ENCODE measurements at places on chromosomes 1 and 21.

DNA sequence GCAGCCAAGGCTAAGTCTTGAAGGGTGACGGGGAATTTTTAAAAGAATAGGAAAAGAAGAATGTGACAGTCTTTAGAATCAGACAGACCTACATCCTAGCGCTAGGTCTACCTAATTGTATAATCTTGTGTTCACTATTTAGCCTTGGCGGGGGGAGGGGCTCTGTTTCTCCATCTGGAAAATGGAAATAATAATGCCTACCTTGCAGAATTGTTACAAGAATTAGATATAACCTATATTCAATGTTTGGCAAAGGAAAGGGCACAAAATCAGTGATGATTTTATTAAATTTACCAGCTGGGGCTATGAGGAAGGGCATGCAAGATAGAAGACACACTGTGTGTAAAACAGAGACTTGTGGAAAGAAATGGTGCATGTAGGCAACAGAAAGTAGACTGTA lies 154.8 kb downstream of the ZBTB18 start:
- no peak for DNase-seq

GRCh38 chr1:166133276-166133841 lies 33.4 kb downstream of the FAM78B start:
- DNase-seq = no peak

DNA sequence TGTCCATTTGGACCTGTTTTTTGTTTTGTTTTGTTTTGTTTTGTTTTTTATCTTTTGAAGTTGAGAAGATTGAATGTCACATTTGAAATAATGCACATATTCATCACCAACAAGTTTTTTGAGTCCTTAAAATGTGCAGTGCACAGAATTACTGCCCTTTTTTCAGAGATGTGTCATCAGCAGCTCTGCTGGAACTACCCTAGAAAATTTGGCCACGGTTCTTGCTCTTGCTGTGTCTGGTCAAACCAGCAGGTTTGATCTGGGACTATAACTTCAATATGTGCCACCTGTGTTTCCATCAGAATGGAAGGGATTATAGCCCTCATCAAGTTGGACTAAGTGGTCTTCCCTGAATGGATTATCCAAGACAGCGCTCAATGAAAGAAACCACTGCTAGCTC lies 24.1 kb upstream of the CNN3 start:
- DNase-seq = no peak

GRCh38 chr1:14724246-14724645 lies 125.8 kb downstream of the KAZN start:
- no peak for DNase-seq

DNA sequence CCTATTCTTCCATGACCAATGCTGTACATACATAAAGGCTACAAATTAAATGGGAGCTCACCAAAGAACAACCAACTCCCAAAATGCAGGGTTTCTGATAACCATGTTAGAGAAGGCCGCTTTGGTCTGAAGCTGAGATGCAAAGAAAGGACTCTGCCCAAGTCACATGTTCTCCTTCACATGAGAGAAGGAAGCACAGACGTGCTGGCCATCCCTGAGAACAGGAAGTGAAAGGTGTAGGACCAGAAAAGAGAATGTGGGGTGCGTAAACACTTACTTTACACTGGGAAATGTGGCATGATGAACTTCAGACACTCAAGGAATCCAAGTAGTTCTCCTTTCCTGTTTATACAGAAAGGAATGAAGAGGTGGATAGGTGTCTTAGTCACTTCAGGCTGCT lies 31.7 kb upstream of the TADA1 start:
- no peak for DNase-seq

GRCh38 chr1:3505161-3505560 lies 50.7 kb downstream of the ARHGEF16 start:
- DNase-seq = no peak

DNA sequence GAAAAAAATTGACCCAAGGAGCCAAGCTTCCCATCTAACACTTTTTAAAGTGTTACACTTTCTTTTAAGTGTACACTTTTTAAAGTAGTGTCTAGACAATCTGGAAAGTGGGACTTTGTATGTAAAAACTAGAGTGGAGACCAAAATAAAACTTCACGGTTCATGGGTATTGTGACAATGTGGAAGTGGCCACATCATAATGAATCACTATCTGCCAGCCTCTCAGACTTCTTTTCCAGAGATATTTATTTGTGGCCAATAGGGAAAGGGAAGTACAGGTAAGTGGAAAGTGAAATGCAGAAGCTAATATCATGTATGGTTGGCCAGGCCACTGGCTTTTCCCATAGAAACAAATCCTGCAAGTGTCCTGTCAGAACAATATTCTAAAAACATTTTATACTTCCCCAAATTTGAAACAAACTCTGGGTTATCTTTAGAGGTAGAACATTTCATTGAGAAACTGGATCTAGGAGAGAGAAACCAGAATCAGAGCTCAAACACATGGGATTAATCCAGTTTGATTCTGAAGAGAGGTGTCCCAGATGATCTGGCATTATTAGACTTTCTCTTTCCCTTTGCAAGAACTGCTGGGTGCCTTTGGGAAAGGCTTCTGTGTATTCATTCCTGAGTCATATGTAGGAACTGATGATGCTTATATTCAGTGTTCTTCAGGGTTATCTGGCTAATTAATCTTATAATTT lies 2.0 kb downstream of the TNFSF18 start:
- DNase-seq = no peak

GRCh38 chr21:34938089-34938764 lies 110.9 kb downstream of the RUNX1 start:
- no peak for DNase-seq

- no peak for DNase-seq
Observed at GRCh38 chr21:37358397-37358796, 8.2 kb upstream of the DYRK1A start.

GRCh38 chr1:82455342-82455741 lies 654.6 kb downstream of the ADGRL2 start:
- DNase-seq = no peak

- DNase-seq = no peak
Observed at GRCh38 chr1:44707959-44708831, 22.8 kb downstream of the RNU5D-1 start.

DNA sequence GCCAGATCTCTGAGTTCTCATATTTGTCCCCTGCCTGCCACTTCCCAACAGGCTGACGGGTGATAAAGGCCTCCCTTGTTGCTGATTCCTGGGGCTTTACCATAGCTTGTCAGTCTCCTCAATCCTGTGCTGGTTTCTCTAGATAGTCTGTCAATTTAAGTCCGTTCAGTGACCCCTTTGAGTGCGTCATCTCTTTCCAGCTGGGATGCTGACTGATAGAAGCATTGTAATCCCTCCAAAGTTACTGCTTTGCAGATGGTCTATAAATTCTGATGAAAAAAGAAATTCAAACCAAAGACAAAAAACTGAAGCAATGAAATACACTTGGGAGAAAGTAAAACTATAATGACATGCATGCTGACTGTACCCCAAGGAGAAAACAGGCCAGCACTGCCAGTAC lies 28.3 kb downstream of the RHOU start:
- DNase-seq = no peak

DNA sequence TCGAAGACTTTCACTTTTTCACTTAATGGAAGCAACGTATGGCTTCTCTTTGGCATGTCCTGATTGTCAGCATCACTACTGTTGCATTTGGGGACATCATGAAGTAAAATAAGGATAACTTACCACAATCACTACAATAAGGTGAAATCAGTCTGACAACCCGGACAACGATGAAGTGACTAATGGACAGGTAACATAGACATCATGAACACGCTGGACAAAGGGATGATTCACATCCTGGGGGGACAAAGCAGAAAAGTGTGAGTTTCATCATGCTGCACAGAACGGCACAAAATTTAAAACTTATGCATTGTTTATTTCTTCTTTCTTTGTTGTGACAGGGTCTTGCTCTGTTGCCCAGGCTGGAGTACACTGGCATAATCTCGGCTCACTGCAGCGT lies 53.9 kb downstream of the FH start:
- no peak for DNase-seq

DNA sequence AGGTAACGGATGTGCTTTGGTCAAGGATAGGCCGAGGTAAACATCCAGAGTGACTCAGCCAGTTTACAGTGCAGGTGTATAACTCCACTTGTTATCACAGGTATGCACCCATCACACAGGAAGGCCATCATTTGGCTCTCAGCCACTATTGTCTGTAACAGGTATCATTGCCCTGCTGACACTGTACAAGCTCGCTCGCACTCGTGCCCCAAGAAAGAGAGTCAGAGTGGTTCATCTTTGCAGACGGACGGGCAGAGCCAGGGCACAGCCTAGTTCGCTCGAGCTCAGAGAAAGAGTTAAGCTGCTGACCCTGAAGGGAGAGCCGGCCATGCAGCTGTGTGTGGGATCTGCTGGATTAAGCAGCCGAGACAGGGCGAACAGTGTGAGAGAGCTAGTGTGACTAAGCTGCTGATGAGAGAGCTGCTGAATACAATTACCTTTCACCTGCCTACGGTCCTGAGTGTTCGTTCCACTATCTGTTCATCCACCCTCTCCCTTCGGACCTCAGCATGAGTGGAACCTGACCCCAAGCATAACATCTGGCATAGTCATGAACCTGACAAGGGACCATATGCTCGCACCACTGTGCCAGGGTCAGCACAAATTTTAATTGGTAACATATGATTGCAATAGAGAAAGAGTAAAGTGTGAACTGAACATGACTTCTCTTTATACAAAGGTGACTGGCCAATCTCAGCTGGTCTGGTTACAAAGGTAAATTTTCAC lies 27.0 kb upstream of the LYPD8 start:
- DNase-seq = no peak

- DNase-seq = no peak
Observed at GRCh38 chr1:228087771-228088251, 5.3 kb downstream of the ARF1 start.

DNA sequence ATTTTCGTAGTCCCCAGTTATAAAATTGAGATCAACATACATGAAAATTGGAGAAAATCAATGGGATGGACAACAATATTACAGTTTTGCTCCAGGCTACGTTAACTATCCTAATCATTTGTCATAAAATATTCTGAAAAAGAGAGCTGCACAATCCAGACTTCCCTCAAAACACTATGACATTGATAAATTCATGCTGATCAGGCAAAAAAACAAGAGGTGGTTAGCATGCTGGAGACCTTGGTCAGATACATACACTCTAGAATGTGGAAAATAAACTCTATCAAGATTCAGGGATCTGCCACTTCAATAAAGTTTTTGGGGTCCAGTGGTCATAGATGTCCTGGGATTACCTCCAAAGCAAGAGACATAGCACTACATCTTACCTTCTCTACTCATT lies 32.5 kb upstream of the ARHGAP29 start:
- DNase-seq = no peak

GRCh38 chr1:228314658-228315483 lies 91.8 kb downstream of the TRIM11 start:
- DNase-seq = no peak

GRCh38 chr1:11940260-11940921 lies 5.9 kb downstream of the PLOD1 start:
- no peak for DNase-seq

DNA sequence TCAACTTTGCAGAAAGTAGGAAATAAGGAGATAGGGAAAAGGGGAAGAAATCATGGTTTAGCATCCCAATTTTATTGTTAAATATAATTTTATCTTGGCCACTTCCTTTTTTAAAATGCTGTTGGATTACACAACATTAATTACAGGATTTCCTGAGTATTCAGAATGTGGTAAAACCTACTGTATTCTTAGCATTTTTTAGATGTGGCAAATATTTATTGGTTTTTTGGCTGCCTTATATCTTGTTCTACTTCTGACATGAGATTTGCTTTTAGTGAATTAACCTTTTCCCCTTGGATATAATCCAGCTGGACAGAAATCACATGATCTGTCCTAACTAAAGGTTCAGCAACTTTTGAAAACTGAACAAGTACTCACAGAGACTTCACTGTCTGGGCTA lies 104.9 kb downstream of the PTGS2 start:
- no peak for DNase-seq

DNA sequence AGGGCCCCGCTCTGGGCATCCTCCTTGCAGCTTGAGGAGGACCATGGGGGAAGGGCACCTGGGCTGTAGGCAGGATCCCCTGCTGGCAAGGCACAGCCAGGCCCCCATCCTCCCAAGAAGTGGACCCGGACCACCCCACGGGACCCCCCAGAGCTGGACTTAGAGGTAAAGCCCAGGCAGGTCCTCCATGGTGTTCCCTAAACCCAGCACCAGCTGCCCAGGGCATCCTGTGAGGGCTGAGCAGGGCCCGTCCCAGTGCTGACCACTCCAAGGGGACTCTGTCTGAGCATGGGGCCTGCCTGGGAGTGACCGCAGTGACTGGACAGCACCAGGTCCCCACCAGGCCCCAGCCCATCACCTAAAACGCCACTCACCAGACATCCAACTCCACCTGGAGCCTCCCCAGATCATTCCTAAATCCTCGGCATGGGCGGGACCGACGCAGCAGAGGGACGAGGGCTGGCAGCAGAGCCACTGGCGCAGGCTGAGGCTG lies 21.3 kb downstream of the COL6A2 start:
- DNase-seq = peak; percentile 3

GRCh38 chr1:206905295-206906164 lies 8.3 kb downstream of the IL24 start:
- no peak for DNase-seq

DNA sequence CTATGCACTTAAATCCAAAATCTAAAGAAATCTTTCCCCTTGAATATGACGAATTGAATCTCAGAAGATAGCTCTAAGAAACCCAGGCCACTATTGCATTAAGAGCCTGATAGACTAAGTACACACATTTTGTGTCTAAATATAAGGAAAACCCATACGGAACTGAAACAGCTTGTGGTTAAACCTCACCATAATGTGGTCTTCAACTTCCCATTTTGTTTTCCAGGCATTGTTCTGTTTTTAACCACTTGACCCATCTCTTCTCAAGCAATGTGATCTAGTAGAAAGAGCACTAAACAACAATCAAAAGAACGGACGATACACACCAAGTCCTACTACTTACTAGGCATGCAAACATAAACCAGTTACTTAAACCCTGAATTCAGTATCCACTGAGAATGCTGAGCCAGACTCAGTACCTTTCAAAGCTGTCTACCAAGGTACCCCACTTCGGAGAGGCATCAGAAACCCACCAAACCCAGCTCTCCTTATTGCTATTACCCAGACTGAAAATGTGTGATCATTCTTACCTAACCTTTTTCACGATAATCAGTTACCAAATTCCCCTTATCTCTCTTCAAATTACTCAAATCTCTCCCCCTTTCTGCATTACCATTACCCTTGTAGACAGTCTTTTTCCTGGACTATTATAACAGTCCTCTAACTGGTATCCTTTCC lies 12.8 kb downstream of the OTUD7B start:
- DNase-seq = no peak

- DNase-seq = no peak
Observed at GRCh38 chr1:53616927-53617326, 122.0 kb downstream of the GLIS1 start.

DNA sequence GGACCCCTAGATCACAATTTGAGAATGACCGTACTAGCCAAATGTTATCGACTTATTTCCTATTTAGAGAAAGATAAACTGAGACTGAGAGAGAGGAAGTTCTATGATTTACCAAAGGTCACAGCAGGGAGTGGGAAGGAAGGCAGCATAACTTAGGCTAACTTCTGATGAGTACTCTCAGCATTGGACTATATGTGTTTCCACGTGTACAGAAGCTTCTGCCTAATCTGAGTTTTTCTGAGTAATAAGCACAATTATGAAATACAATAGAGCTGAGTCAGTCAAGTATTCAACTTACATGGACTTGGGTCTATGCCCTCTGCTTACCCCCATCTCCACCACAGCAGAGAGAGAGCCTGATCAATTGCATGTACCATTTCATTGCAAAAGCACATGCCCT lies 88.1 kb upstream of the HIVEP3 start:
- no peak for DNase-seq

Measured in activated T-helper 1 cell treated with anti-CD3 and anti-CD28 coated beads, Interleukin-2, amount 50 U/mL, for 16 hours (primary cell).